Activated T-helper 1 cell treated with anti-CD3 and anti-CD28 coated beads, Interleukin-12 subunit alpha, Interleukin-12 subunit beta, Interleukin-2, Interleukin-4 antibody, amounts not matched to agents 30 ng/mL and 10 ng/mL and 1 ng/mL, durations not matched to agents 14 hours and 24 hours and 36 hours (primary cell): ENCODE measurements at places on chromosomes 5 and 9. TPM values are rescaled to one million over a fixed set of nuclear protein-coding genes. Genes with fewer than 3 reads are reported as not detected.

DNA sequence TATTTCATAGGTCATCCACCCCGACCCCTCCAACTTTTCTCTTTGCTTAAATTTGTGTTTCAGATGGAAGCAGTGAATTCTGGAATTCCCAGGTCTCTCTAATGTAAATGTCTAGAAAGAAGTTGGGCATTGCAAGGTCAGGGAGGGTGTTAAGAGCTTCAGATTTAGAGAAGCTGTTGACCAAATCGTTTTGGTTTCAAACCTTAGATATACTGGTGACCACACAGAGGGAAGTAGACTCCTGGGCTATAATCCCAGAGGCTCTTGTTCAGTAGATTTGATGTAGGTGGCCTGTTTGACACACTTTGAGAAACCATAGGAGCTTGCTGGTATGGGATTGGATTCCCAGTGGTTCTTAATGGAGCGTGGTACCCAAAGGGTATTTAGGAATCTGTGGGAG, 137.3 kb upstream of the KLF9 start:
- no peak for DNase-seq

DNA sequence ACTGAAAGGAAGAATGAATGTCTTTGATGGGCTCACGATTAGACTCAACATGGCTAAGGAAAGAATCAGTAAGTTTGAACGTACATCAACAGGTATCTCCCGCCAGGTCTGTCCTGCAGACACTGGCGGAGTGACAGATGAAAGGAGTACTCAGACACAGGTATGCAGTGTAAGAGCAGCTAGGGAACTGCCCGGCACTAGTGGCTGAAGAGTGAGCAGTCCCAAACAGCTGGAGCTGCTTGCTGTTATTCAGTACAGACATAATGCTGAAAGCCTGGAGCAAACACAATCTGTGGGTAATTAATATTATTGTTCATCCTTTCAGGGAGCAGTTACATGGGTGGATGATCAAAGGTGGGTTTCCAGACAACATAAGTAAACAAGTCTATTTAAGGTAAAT, 835.5 kb downstream of the TLE4 start:
- no peak for DNase-seq

GRCh38 chr5:172450861-172451695, 3.2 kb downstream of the SH3PXD2B start:
- DNase-seq, result no peak

DNA sequence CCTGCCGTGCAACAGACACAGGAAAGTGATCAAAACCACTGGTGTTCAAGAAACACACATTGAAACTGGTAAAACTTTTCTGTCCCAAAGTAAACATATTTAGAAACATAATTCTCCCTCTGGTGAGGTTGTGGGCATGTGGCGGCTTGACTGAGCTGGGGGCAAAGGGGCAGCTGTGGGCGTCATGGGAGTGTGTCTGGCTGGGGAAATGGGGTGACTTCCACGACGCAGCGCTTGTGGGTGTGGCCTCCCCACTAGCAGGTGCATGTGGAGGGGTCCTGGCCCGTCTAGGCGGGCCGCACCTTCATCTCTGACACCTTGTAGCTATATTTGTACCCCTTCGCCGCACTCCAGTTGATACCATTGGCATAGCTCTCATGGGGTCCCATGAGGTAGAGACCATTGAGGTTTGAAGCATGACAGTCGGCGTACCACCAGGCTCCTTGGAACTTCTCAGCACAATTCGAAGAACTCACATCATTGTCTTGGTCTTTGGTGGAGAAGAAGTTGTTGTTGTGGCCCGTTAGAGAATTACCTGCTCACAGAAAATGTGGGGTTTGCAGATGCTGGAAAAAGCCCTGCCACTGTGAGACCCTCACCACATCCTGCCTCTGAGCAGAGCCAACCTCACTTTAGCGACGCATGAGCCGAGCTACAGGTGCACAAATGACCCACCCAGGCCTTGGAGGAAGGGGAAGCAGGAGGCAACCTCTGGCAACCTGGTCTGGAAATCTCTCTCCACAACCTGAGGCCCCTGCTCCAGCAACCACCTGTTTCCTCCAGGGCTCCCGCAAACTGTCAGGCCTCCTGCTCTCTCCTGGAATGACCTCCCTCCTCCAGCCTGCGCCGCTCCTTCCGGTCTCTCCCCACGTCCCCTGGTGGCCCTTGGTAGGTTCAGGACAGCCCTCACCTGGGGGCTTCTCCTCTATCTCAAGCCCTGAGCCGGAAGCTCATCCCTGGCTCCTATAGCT, 7.9 kb downstream of the FCN1 start:
- no peak for DNase-seq

DNA sequence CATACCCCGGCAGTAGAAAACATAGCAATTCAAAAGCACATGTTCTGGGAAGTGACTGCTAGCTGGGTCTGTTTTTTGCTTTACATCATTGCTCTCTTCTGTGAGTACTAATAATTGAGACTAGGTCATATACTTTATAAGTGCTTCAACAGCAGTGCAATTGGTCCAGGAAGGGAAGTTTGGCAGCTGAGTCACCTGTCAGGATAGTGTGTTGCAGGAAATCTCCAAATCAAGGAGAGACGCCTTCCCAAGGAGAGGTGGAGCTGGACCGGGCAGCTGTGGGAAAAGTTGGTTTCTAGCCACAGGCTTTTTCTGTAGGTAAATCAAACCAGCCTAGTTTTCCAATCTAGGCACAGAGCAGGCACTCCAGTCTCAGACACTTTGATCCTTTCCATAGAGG, 330.1 kb downstream of the ENC1 start:
- DNase-seq, result no peak

DNA sequence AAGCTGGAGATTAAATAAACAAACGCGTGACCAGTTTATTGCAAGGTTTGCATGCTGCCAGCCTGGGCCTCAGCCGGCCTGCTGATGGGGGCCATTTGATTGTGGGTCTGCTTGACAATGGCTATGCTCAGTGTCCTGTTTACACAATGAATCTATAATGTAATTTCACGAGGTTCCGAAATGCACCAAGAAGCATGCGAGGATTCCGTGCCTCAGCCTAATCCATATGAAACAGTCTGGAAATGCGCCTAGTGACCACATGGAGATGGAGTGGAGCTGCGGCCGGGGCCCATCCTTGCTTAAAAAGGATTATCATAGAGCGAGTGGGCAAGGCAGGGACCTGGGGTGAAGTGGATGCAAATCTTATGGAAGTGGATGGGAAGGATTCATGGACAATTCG, 382.4 kb downstream of the CDK5RAP2 start:
- DNase-seq, result no peak

DNA sequence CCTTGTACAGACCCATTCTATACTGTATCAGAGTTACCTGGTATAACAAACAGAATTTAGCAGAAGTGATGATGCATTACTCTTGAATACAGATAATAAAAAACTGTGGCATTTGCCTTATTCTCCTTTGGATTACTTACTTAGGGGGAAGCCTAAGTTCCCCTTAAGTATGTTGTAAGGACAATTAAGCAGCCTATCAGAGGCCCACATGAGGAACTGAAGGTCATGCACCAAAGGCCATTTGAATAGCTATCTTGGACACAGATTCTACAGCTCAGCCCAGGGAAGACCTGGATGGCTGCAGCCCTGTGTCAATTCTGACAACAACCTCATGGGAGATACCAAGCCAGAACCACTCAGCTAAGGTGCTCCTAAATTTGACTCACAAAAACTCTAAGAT, 125.2 kb downstream of the RAPGEF6 start:
- DNase-seq, result no peak

DNA sequence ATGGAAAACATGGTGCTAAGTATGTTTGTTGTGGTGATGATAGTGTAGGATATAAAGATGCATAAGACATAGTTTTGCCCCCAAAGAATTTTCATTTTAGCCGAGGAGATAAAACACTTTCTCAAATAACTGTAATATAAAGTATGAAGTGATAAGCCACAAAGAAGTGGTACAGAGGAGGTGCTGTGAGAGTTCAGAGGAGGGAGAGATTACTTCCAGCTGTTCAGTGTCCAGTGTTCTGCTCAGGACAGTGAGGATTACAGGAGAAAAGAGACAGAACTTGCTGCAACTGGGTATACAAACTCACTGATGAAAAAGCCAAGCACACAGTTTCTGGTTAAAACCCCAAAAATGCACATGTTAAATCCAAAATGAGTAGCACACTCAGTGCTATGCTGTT, 309.3 kb downstream of the KIAA0825 start:
- DNase-seq, result no peak

GRCh38 chr9:99072040-99072394, 32.9 kb upstream of the TGFBR1 start:
- DNase-seq, result no peak

DNA sequence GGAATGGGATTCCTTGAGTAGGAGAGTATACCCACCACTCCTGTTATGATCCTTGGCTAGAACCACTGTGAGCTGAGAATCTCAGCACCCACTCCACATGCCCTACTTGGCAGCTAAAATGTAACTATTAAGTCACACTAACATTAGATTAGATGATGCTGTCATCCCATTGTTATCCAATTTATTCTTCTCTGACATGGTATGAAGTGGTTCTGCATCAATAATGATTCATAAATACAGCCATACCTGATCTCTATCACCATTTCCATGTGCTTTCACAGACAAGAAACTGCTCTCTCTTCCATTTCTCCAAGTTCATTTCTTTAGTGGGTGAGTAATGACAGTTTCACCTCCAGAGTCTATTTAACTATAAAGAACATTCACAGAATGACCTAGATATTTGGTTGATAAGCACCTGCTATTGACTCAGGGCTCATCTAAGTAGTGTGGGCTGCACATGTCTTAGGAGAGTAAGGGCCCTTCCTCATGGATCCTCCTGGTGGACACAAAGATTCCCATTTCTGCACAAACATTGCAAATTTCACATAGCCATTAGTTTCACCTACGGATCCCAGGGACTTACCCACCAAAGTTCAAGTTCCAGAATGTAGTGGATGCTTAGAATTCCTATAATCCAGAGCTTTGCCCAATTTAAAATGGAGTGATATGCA, 187.9 kb downstream of the EBF1 start:
- no peak for DNase-seq

GRCh38 chr9:16179566-16179965, 626.7 kb downstream of the CCDC171 start:
- DNase-seq, result no peak

GRCh38 chr5:180350711-180351465, 2.2 kb downstream of the GFPT2 start:
- DNase-seq, result no peak

DNA sequence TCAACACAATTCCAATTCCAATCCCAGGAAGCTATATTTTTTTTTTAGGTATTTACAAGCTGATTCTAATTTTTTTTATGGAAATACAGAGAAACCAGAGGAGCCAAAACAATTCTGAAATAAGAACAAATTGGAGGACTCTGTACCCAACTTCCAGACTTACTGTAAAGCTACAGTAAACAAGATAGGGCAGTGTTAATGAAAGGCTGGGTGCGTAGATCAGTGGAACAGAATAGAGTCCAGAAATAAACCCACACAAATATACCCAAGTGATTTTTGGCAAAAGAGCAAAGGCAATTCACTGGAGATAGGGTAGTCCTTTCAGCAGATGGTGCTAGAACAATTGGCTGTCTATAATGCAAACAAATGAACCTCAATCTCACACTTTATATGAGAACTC, 50.6 kb downstream of the WHRN start:
- no peak for DNase-seq

- no peak for DNase-seq
Measured at GRCh38 chr5:39178171-39178570, 41.2 kb downstream of the FYB1 start.

- no peak for DNase-seq
Measured at GRCh38 chr5:22908129-22908528, 55.0 kb upstream of the CDH12 start.

DNA sequence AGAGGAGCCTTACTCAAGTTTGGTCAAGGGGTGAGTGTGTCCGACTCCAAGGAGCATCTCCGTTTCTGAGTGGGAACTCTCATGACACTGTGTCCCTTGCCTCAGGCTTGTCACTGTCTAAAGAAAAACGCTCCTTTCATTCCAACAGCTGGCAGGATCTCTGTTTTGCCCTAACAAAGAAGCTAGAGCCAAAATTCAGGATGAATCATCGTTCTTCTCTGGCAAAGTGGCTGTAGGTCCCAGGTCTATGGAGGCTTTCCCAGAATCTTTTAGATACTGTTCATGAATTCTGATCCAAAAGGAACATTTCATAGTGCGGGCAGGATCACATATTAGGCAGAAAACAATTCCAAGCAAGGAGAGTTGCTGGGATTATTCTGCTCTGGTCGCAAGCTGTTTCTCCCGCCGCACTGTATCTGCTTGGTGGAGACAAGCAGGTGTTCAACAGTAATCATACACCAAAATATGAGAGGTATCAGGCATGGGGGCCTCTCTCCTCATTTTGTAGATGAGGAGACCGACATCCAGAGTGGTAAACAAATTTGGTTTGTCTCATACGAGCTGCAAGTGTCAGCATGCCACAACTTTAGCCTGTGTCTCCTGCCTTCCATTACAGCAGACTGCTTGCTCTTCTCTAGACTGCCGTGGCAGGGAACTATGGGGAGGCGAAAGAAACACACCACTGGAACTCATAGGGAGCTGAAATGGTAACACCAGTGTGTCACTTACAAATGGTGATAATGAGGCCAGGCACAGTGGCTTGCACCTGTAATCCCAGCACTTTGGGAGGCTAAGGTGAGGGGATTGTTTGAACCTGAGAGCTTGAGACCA, 72.6 kb downstream of the ENTREP1 start:
- no peak for DNase-seq

GRCh38 chr9:69085569-69086283, 50.2 kb downstream of the FXN start:
- no peak for DNase-seq

DNA sequence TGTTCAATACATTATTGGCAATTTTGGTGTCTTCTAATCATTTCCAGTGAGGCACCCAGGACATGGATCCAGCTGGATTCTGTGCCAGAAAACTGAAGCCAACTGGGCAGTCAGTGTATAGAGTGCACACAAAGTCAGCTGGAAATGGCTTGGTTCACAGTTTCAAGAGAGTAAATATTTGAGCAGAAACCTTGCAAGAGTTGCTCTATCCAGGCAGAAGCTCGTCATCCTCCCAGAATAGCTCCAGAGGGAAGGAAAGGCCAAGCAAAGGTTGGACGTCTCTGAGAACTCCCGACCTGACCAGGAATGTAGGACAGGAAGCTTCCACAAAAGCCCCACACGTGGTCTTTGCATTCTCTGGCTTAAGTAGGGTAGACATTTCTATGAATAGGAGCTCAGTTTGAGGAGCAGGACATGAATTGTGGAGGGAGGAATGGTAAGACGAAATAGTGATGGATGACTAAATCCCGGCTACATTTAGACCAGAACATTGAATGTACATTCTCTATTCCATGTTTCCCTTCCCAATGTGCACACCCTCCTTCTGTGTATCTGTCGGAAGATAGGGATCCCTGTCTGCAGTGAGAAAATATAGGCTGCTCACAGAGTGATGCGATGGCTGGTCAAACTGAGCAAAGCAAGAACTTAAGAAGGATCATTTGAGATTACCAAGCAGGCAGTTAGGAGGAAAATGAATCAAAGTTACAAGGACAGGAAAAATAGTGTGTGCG, 72.7 kb upstream of the FCN2 start:
- DNase-seq, result no peak

Gene CDH9
- total RNA-seq, result not detected in 2 replicates

Gene ALDOB
- total RNA-seq, result not detected in 2 replicates

Gene PCDHGB5
- 0.56 and 0.83 TPM in 2 replicates for total RNA-seq
